Smooth muscle cell of the pulmonary artery (primary cell): ENCODE measurements at places on chromosomes 1 and 21. TPM values are rescaled to one million over a fixed set of nuclear protein-coding genes. Genes with fewer than 3 reads are reported as not detected.

Gene PTGER3
- 2.8 and 16.2 TPM in 2 replicates for total RNA-seq

Gene HENMT1
- total RNA-seq, result 1.9 and 3.4 TPM in 2 replicates

Gene OR2T4
- not detected in 2 replicates for total RNA-seq

Gene ZMYND12
- 1.3 and 1.9 TPM in 2 replicates for total RNA-seq

Gene CCDC17
- 1.0 and 1.2 TPM in 2 replicates for total RNA-seq
